PC-3 (cell line): ENCODE measurements at places on chromosomes 7 and 10. TPM values are rescaled to one million over a fixed set of nuclear protein-coding genes. Genes with fewer than 3 reads are reported as not detected.

GPR85 gene
- not detected in 2 replicates for total RNA-seq

LRIT2 gene
- total RNA-seq: not detected in 2 replicates

GRCh38 chr7:50564640-50565558, at the start of gene DDC:
Gene DDC (minus strand): TSS chr7:50565405. CDS start chr7:50544085, 21,320 bp downstream.
- no peaks in the 10 kb centered on the region for H3K36me3 ChIP-seq
- no peak within 1 kb of the TSS for H3K27ac ChIP-seq
- peaks cover 33% of the 10 kb centered on the region for H3K27me3 ChIP-seq
- no peaks in the 10 kb centered on the region for H3K4me1 ChIP-seq
- no peak for DNase-seq

- H3K36me3 ChIP-seq: no peaks in the 10 kb centered on the region
- no peaks in the 10 kb centered on the region for H3K4me1 ChIP-seq
- H3K4me3 ChIP-seq: no peak overlapping the region
- H3K27me3 ChIP-seq: no peaks in the 10 kb centered on the region
Measured at GRCh38 chr7:158141806-158142518, 445.7 kb downstream of the PTPRN2 start.

DNA sequence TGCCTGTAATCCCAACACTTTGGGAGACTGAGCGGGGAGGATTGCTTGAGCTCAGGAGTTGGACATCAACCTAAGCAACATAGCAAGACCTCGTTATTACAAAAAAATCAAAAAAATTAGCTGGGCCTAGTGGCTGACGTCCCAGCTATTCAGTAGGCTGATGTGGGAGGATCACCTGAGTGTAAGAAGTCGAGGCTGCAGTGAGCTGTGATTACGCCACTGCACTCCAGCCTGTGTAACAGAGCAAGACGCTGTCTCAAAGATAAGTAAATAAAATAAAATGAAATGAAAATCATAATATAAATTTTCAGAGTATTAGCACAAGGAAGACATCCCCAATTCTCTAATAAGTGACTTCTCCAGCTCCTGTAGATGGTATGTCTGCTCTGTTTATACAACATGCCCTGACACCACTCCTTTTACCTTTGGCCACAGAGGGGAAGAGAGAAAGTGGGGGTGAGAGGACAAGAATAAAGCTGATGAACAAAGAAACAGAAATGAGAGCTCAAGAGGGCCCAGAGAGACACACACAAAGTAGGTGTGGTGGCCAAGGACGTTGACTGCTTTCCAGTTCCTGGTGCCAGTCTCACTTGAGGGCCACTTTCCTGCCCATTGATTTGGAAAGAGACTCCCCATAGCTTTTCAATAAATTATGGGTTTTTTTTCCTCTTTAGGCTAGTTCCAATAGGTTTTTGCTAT, 62.9 kb downstream of the PTTG1IP2 start:
- no peaks in the 10 kb centered on the region for H3K27me3 ChIP-seq
- H3K27ac ChIP-seq: no peak overlapping the region
- no peak overlapping the region for H3K4me3 ChIP-seq
- no peaks in the 10 kb centered on the region for H3K4me1 ChIP-seq
- no peak for DNase-seq

GRCh38 chr7:113892818-113893217, 26.0 kb downstream of the PPP1R3A start:
- no peak overlapping the region for H3K27ac ChIP-seq
- no peaks in the 10 kb centered on the region for H3K27me3 ChIP-seq
- DNase-seq: no peak
- H3K36me3 ChIP-seq: no peaks in the 10 kb centered on the region

PRKG1 gene
- 6.3 and 7.4 TPM in 2 replicates for total RNA-seq

DNA sequence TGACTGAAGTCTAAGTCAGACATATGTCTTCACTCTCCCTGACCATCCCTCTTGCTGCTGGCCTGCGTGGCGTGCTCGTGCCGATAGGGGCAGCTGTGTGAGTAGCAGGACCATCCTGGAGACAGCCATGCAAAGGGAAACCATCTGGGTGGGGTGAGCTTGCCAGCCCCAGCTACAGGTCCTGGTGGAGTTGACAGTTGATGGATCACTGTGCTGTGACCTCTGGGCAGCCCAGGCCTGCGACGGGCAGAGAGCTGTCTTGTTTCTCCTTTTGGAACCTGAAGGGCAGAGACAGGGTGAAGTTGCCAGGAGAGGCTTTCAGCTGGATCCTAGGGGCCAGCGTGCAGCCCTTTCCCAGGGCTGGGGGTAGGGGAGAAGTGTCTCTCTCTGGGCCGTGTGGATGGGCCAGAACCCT, 44.7 kb downstream of the GRK5 start:
- H3K4me3 ChIP-seq: no peak overlapping the region
- H3K4me1 ChIP-seq: peaks cover 56% of the 10 kb centered on the region
- no peaks in the 10 kb centered on the region for H3K36me3 ChIP-seq

GRCh38 chr10:17878896-17879295, 69.7 kb downstream of the MRC1 start:
- H3K27ac ChIP-seq: no peak overlapping the region
- no peak for DNase-seq
- no peaks in the 10 kb centered on the region for H3K36me3 ChIP-seq
- H3K4me3 ChIP-seq: no peak overlapping the region
- H3K27me3 ChIP-seq: no peaks in the 10 kb centered on the region

COL28A1 gene
- total RNA-seq: 0.26 TPM in 1 of 2 replicates, not detected in the other

NRAP gene
- not detected in 2 replicates for total RNA-seq

NDUFB2 gene
- 296 and 325 TPM in 2 replicates for total RNA-seq

DNA sequence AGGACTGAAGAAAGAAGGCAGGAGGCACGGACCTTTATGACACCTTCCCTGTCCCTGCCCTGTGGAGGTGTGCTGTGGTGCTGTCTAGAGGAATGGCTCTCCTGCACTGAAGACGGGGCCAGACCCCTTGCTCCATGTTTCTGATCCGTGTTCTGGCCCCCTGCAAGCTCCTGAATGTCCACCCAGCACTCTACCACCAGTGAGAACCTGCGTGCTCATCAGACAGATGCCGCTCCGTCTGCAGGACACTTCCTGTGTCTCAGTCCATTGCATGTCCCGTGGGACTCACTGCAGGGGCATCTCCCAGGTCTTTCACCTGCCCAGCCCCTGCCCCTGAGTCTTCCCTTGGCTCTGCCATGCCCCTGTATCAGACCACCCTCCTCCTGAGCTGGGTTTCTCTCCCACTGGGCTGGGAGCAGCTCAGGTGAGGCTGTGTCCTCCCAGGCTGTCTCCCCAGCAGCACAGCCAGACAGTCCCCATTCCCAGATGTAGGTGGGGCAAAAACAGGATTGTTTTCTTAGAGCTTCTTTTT, 278.3 kb upstream of the ZNF32 start:
- peaks cover 14% of the 10 kb centered on the region for H3K4me1 ChIP-seq
- no peak overlapping the region for H3K4me3 ChIP-seq
- H3K36me3 ChIP-seq: no peaks in the 10 kb centered on the region

ECHDC3 gene
- total RNA-seq: not detected in 2 replicates

- H3K4me1 ChIP-seq: peaks cover 4% of the 10 kb centered on the region
- H3K36me3 ChIP-seq: no peaks in the 10 kb centered on the region
- no peaks in the 10 kb centered on the region for H3K27me3 ChIP-seq
- no peak overlapping the region for H3K27ac ChIP-seq
- no peak overlapping the region for H3K4me3 ChIP-seq
Measured at GRCh38 chr7:77403957-77404356, 12.2 kb downstream of the GSAP start.

CDHR3 gene
- 5.9 and 9.8 TPM in 2 replicates for total RNA-seq

- H3K27ac ChIP-seq: no peak overlapping the region
- no peak overlapping the region for H3K4me3 ChIP-seq
Measured at GRCh38 chr10:44186150-44186549, 198.7 kb downstream of the CXCL12 start.

DNA sequence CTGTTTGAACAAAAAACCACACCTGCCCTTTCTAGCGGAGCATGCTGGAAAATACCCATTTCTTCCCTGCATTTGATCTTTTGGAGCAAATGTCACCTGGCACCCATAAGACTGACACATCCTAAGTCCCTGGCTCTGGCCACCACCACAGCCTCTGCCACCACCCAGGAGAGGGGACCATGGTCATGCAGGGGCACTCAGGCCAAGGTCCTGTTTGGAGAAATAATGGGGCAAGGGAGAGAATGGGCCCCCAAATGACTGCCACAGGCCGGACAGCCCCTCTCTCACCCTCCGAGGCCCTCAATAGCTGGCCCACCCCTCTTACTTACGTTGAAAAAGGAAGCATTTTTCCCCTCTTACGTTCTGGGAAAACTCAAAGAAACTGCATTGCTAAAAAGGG, 35.4 kb downstream of the RGS10 start:
- H3K27ac ChIP-seq: no peak overlapping the region
- no peaks in the 10 kb centered on the region for H3K4me1 ChIP-seq
- no peak overlapping the region for H3K4me3 ChIP-seq
- no peaks in the 10 kb centered on the region for H3K36me3 ChIP-seq
- DNase-seq: no peak
- no peaks in the 10 kb centered on the region for H3K27me3 ChIP-seq

- H3K36me3 ChIP-seq: no peaks in the 10 kb centered on the region
- H3K27me3 ChIP-seq: no peaks in the 10 kb centered on the region
- H3K4me3 ChIP-seq: no peak overlapping the region
- DNase-seq: no peak
Measured at GRCh38 chr10:13823096-13823708, 236.4 kb downstream of the PRPF18 start.

ANKRD7 gene
- total RNA-seq: not detected in 2 replicates

- no peaks in the 10 kb centered on the region for H3K27me3 ChIP-seq
- H3K27ac ChIP-seq: peak overlapping the region; percentile 80
- H3K4me1 ChIP-seq: peaks cover 33% of the 10 kb centered on the region
Measured at GRCh38 chr7:24920451-24921361, 59.3 kb downstream of the OSBPL3 start.

DNA sequence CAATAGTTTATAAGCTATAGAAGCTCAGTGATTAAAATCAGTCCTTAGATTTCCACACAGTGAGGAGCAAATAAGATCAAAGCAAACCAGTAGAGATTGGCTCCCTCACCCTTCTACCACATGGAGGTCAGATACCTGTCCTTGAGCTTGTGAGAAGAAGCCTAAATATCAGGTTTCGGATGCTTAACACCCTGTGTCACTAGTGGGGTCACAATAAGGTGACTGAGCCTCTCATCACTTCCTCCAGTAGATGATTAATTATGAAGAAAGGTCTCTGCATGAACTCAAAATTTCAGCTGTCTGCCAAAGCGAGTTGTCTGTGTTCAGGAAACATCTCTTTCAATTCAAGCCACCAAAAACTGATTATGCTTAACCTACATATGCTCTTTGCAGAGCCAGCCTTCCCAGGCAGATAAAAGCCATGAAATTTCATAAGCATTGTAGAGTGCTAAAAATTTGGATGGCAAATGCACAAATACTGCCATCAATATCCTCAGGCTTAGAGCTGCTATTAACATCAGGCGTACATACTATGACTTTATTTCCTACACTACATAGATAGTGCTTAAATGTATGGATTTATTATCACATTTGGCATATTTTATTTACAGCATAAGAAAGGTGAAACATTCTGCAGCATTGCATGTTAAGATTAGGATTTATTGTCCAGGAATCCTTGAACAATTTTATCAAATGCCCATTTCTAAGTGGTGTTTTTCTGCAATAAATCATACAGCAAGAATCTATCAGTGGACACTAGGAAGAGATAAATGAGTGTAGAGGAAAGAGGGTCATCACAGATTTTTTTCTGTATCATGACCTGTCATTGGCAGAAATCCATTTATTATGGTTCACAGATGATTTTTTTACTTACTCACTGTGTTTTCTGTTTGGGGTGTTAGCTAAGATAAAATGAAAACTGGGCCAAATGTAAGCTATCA, 285.1 kb upstream of the SP8 start:
- peak; percentile 20 for DNase-seq
- H3K36me3 ChIP-seq: no peaks in the 10 kb centered on the region
- no peaks in the 10 kb centered on the region for H3K27me3 ChIP-seq
- H3K27ac ChIP-seq: no peak overlapping the region
- peaks cover 27% of the 10 kb centered on the region for H3K4me1 ChIP-seq

DNA sequence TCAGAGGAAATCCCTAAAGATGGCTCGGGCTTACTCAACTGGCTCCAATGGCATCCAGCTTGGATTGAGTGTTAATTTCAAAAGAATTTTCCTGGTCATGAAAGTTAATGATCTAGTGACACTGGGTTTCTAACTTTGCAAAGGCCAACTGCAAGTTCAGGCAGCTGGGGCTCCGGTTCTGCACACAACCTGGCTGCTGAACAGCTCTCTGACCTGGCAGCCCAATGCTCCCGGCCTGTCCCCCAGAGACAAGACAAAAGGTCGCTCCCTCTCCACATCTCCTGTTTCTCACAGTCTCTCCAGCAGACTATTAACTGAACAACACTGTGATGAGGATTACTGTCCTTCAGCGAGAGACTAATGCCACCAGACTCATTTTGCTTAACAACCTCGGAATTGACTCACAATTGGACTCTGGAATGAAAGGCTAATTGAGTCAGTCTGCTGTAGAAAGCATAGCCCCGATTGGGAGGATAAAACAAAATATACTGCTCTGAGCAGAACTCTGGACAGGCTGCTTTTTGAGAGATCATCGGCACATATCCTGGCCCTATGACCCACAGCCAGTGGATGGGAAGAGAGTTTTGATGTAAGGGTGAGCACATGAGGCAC, 174.5 kb downstream of the GFRA1 start:
- no peak overlapping the region for H3K4me3 ChIP-seq
- no peaks in the 10 kb centered on the region for H3K36me3 ChIP-seq
- H3K4me1 ChIP-seq: no peaks in the 10 kb centered on the region
- DNase-seq: no peak

- H3K36me3 ChIP-seq: peaks cover 32% of the 10 kb centered on the region
- no peak overlapping the region for H3K27ac ChIP-seq
- H3K4me1 ChIP-seq: no peaks in the 10 kb centered on the region
Measured at GRCh38 chr7:130189343-130189742, 15.9 kb downstream of the TMEM209 start.
